Stimulated activated CD8-positive, alpha-beta memory T cell treated with anti-CD3 and anti-CD28 coated beads, Interleukin-7, amount 100 ng/mL, for 1 hour (primary cell): ENCODE measurements at places on chromosomes 5 and 9.
A peak's percentile ranks its signal among the peaks of the same experiment; 100 is the strongest.

- no peak for DNase-seq
Measured at GRCh38 chr9:114852050-114852594, 46.3 kb upstream of the TNFSF15 start.

GRCh38 chr9:125549465-125549871 is 157.5 kb downstream of the MAPKAP1 start:
- no peak for DNase-seq

- DNase-seq: no peak
Measured at GRCh38 chr9:108844856-108845255, 10.9 kb downstream of the ACTL7B start.

DNA sequence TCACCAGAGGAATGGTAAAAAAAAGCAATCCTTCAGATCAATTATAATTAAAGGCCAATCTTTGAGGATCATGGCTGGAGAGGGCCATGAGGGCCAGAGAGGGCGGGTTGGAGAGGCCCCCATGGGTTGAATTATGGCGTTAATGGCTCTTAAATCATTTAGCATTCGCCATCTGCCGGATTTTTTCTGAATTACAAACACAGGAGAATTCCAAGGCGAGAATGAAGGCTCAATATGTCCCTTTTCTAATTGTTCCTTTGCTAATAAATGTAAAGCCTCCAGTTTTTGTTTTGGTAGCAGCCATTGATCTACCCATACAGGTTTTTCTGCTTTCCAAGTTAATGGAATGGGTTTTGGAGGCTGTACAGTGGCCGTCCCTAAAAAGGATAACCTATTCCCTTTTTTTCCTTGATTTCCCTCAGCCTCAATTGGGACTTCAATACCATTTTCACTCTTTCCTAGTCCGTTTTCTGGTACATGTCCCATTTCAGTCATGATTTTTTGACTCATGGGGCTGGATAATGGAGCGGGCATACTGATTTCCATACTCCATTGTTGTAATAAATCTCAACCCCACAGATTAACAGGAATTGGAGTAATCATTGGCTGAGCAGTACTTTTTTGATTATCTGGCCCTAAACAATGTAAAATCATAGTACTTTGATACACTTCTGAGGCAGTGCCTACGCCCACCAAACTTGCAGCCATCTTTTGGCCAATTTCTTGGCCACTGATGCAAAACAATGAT is 6.7 kb upstream of the TMEM141 start:
- no peak for DNase-seq

DNA sequence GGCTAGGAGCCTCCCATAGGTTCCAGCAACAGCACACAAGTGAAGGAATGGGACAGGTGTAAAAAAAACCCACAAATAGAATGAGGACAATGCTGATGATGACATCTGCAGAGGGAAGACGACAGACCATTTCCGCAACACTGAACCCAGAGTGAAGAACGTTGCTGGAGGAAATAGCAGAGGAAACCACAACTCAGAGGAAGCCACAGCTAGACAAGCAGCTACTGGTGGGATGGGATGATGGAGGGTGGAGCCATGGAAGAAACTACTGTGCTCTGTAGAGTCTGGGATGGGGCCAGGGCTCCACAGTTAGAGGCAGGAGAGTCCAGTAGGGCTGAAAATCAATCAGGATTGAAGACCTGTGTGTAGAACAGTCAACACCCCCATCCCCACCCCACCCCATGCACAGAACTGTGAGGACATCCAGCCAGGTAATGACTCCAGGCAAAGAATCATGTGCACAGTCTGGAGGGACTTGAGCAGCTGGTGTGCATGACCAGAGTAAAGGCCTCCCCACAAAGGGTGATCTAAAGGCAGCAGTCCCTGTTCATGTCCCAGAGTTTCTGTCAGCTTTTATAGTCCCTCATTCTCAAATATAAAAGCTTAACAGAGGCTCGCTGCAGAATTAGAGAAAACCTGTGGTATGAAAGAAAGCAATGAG is 65.2 kb upstream of the SPIN1 start:
- DNase-seq: peak; percentile 15

- no peak for DNase-seq
Measured at GRCh38 chr5:16464231-16464630, 1.4 kb downstream of the ZNF622 start.

DNA sequence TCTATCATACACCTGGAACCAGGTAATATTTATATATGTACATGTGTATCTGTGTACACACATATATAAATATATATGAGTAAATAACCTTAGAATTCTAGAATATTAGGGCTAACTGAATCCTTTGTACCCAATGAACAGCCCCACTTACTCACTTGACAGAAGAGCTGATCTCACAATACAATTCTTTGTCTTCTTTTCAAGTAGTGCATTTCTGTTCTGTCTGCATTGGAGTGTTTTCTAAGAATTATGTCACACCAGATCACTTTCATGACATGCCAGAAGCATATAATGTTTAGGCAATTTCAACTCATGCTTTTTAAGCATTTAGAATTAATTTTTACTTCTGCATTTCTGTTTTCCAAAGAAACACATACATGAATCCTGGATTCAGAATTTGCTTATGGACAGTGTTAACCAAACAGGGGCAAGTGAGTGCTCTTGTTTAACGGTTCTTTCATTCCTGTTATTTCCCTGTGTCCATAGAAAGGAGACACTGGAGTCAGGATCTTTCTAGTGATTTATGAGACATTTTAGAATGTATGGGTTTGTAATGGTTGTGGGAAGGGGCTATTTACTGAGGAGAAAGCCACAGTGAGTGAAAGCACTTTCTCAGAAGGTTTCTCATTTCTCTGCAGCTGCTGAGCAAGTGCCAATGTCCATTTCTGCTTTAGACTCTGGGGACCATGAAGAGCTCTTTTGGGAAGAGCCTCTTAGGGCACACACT is 123.2 kb downstream of the RMI1 start:
- no peak for DNase-seq
